DMS153 (cell line): ENCODE measurements at places on chromosomes 1 and 21.

DNA sequence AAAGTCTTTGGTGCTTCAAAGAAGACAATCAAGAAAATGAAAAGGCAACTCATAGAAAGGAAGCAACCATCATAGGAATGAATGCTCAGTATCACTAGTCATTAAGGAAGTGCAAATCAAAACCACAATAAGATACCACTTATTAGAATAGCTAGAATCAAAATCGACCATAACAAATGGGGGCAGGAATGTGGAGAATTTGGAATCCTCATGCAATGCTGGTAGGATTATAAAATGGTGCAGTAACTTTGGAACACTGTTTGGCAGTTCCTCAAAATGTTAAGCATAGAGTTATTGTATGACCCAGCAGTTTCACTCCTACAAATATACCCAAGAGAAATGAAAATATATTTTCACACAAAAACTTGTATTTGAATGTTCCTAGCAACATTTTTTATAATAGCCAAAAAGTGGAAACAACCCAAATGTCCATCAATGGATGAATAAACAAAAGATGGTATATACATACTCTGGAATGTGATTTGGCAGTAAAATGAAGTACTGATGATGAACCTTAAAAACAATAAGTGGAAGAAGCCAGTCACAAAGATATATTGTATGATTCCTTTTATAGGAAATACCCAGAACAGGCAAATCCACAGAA is 105.6 kb downstream of the MIS18A start:
- DNase-seq: no peak

DNA sequence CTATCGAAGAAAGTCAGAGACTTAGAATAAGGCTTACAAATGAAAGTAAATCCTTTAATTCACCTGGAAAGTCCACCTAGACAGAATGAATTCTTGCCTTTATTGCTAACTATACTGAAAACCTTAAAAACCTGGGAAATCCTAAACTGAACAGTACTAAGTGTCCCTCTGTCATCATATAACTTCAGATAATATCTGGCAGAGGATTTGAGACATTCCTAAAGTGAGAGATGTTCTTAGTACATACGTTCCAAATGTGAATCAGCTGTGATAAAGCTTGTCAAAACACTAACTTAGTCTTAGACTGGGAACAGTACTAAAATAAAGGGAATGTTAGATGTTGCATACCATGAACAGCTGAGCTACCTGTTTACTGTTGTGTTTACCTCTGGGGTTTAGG is 121.7 kb downstream of the TNFSF18 start:
- DNase-seq: no peak

DNA sequence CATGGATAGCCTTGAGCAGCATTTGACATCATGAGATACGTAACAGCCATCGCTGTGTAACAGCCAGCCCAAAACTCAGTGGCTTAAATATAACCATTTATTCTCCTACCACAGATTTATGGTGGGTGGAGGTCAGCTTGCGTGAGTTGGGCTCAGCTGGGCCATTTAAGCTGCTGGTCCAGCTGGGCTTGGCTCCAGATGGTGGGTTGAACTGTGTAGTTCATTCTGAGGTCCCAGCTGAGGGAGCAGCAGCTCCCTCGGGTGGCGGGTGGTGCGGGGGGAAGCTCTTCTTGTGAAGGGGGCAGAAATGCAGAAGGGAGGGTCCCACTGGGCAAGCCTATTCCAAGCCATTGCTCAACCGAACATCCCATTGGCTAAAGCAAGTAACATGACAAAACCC is 75.9 kb downstream of the IGSF21 start:
- no peak for DNase-seq

DNA sequence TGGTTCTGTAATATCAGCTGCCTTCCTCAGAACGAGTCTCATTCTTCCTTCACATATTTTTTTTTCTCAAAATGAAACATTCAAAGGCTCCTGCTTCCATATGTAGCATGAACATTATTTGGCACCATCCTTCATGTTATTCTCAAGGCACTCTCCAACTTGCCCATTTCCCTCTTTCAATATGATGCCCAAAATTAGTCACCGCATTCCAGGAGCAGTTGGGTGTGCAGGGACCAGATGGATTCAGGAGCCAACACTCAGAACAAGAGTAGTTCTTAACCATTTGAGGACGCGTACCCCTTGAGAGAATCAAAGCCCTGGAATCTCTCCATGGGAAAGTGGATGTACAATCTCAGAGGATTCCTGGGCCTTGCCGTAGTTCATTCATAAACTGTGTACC is 50.3 kb downstream of the KCNK1 start:
- no peak for DNase-seq

DNA sequence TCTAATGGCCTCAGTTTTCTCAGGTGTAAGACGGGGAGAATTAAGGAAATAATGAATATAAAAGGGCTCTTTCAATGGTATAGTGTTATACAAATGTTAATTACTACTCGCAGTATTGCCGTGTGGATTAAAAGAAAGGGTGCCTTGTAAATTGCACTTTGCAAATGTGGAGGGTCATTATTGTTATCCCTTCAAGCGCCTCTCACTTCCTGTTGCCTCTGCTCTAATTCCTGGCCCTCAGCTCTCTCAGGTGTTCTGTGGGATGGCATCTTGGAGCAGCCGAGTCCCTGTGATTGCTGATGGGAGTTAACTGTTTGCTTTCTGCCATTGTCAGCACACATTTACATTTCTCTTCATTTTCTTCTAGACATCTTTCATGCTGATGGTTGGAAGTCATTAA is 7.1 kb upstream of the S100A11 start:
- DNase-seq: peak; percentile 26

- peak; percentile 14 for DNase-seq
Observed at GRCh38 chr1:88061492-88062177, 622.4 kb upstream of the PKN2 start.

GRCh38 chr1:6794164-6794563 is 8.9 kb downstream of the CAMTA1 start:
- DNase-seq: peak; percentile 8

GRCh38 chr21:33411949-33412430 is 8.8 kb downstream of the IFNGR2 start:
- DNase-seq: no peak

DNA sequence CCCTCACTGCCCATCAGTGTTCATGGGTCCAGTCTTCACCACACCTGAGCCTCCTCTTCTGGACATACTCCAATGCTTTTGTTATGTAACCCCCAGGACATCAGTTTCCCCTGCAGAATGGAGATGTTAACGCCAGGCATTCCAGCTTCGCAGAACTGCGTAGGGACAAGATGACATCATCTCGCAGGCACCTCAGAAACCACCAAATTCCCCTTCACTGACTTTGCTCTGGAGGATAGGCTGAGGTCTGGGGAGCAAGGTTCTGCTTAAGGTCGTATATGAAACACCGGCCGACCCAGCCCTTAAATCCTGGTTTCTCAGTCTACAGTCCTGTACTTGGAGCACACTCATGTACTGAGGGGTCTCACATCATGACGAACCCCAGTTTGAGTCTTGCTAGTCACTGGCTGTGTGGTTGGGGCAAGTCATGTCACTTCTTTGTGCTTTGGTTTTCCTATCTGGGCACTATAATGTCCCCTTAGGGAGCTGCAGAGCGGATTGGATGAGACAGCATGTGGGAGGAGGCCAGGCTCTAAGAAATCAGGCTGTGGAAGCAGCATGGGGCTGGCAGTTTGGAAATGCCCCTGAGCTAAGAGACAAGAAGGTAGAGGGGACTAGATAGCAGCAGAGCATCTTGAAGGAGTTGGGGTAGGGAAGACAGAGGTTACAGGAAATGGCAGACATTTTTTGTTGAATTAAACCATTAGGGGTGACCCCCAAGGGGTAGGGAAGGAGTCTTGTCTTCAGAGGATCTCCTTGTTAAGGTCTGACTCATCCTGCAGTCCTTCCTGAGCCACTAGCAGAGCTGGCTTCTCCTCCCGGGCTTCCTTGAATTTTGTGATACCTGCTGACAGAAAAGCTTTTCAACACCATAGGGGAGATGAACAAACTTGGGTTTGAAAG is 138.3 kb downstream of the FOXD2 start:
- no peak for DNase-seq

DNA sequence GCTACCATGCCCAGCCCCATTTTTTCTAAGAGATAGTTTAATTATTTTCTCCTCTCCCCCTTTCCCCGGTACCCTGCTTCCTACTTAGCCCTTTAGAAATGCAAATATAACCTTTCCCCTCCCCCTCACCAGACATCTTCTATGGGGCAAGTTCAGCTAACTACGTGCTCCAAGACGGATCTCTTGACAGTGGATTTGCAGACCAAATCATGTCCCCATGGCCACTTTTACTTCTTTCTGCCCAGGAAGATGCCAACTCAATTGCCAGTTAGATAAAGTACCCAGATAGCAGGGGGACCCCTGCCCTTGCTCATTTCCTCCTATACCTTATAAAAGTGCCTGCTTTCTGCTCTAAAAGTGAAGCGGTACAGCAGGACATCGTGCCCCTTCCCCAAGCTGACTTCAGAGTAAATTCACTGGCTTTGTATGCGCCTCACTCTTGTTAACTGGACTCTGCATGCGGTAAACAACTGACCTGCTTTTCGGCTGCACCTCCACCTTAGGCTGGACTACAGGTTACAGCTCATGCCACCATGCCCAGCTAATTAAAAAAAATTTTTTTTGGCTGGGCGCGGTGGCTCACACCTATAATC is 7.4 kb downstream of the DNAJC11 start:
- DNase-seq: no peak

DNA sequence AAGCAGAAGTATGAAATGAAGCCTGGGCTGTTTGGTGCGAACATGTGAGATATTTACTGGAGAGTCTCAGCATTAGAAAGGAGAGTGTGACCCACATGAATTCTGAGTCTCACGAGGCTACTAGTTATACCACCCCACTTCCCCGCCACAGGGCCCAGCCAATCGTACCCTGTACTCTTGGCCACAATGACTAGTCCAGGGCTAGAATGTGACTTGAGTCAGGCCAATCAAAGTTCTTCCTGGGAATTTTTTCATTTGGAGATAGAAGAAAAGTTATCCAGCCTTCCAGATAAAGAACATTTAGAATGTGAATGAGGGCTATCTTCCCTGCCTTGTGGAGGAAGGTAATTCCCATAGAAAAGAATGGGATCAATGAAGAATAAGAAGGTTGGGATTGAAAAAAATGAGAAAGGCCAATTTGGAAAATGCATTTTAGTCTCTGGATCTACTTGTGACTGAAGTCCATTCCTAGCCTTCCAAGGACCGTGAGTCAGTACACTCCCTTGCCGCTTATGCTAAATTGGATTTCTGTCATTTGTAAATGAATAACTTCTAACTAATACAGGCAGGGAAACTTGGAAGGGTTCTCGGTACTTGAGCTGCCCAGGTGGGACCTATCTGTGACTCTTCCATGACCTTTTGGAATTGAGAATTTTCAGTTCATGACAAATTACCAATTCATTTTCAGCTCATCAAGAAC is 12.3 kb upstream of the RIMKLA start:
- no peak for DNase-seq

DNA sequence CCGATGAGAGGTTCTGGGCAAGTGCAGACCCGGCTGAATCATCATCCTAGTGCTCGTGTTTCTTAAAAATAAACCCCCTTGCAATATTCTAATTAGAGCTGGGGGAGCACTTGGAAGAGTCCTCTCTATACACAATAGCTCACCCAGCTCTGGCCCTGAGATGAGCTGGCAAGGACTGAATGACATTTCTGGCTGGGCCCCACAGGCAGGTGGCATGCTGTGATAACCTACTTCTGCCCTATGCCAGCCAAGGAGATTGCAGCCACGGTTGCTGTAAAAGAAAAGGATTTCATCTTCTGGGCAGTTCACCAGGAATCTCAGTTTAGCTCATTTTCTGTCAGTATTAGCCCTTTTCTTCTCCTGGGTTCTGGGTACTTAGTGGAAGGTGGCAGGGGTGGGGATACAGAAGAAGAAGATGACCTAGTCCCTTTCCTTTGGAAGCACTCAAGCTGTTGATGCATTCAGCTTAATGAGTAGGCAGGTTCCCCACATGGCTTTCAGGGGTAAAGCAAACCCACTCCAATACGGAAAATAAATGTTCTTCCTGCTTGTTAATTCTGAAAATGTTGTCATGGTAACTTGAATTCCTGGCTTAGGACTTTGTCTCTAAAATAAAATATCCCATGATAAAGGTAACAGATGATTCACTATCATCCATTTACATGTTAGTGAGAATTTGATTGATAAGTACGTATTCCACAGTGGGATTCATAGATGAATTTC is 32.2 kb downstream of the VASH2 start:
- DNase-seq: no peak

- DNase-seq: no peak
Observed at GRCh38 chr1:232696466-232696865, 66.5 kb upstream of the SIPA1L2 start.

DNA sequence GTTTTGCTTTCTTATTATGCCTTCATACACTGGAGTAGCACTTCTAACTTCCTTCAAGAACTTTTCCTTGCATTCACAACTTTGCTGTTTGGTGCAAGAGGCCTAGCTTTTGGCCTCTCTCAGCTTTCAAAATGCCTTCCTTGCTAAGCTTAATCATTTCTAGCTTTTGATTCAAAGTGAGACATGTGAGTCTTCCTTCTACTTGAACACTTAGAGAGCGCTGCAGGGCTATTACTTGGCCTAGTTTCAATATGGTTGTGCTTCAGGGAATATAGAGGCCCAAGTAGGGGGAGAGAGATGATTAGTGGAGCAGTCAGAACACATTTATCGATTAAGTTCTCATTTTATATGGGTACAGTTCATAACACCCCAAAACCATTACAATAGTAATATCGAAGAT is 12.4 kb downstream of the ANGEL2 start:
- no peak for DNase-seq

DNA sequence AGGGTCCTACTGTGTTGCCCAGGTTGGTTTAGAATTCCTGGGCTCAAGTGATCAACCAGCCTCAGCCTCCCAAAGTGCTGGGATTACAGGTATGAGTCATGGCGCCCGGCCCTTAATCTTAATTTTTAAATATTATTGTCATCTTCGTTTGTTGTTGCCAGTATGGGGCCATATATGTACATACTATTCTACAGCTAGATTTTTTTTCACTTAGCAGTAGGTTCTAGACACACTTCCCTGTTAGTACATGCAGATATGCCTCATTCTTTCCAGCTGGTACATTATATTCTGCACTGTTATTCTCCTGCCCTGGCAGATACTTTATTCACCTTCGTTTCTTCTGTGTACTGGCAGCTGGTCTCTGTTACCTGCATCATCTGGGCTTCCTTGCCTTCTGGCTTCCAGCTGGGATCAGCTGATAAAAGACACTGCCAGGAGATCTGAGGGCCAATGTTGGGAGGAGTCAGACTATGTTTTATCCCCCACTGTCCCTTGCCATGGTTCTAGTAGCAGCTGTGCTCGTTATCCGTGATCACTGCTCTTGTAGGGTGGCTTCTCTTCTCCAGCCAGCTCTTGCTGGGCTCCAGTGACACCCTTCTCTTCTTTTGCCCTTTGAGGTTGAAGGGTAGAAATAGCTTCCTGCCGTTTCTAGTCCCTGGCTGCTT is 24.7 kb downstream of the ST3GAL3 start:
- no peak for DNase-seq

DNA sequence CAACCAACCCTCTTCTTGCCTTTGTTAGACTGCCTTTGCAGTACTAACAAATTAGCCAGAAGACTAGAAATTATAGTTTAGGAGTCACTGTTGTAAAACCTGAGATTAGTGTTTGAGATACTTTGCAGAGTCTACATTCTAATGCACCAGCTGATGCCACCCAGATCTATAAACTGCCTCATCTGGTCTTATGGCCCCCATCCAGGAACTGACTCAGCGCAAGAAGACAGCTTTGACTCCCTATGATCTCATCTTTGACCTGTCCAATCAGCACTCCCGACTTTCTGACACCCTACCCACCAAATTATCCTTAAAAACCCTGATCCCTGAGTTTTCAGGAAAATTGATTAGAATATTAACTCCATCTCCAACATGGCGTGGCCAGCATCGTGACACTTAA is 334.6 kb downstream of the RGS7 start:
- no peak for DNase-seq
